Activated naive CD4-positive, alpha-beta T cell (primary cell): ENCODE measurements at places on chromosomes 6 and 20.

GRCh38 chr6:144265061-144265357 is 20.1 kb upstream of the UTRN start:
- DNase-seq: no peak

GRCh38 chr6:22598339-22598738 is 29.0 kb downstream of the HDGFL1 start:
- no peak for DNase-seq

- DNase-seq: no peak
Measured at GRCh38 chr6:137700751-137701477, 166.1 kb upstream of the TNFAIP3 start.

DNA sequence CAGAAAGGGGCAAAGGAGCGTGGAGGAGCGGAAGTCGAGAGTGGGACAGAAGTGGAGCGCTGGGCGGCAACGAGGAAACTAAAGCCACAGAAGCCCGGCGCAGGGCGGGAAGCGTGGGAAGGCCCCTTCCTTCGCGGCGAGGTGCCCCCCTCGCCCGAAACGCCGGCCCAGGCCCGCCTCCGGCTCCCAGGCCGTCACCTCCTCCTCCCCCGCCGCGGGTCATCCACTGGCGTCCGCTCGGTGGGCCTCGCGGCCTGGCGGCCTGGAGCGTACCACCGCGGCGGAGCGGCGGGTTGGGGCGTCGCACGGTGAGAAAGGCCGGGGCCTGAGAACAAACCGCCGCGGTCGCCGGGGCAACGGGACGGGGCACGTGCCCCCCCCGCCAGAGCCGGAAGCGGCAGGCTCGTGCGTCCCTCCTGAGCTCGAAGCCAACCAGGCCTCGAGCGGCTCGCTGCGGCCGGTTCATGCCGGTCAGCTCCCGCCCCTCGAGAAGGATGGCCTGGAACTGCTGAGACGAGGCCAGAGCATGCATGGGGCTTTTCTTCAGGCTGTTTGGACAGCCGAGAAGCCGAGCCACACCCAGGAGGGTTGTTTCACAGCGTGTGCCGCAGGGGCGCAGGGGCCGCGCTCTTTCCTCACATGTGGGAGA is at the start of gene TCP11:
Gene TCP11, minus strand, starts transcription at position 333 of the 649 bp plus-strand sequence. CDS start 469 bp downstream, outside the sequence.
- DNase-seq: no peak

DNA sequence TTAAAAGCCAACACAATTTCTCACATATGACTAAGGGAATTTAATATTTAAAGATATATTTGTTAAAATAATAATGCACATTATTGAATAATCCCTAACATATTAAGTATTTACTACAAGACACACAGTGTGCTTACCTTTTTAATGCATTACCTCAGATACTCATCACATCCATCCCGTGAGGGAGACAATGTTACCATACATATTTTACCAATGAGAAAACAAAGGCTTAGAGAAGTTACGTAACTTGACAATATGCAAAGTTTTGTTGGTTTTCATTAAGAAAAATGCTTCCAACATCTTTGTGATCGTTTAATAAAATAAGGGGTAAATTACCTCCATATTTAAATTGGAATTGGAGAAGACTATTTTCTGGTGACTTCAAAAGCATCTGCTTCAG is 4.3 kb downstream of the IFNGR1 start:
- no peak for DNase-seq

- DNase-seq: no peak
Measured at GRCh38 chr6:9405369-9405768, 970.0 kb upstream of the SLC35B3 start.

DNA sequence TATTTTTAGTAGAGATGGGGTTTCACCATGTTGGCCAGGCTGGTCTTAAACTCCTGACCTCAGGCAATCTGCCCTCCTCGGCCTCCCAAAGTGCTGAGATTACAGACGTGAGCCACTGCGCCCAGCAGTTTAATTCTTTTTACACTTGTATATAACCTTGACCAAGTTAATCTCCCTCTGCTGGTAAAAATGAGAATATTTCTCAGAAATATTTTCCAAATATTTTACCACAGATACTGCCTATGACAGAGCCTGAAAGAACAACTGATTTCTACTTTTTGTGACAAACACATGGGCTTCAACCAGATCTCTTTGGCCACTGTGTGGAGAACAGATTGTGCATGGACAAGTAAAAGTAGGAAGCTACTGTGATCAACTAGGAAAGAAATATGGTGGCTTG is 21.2 kb upstream of the NHSL1 start:
- no peak for DNase-seq

- DNase-seq: no peak
Measured at GRCh38 chr6:28220257-28221133, 4.6 kb upstream of the ZSCAN9 start.

DNA sequence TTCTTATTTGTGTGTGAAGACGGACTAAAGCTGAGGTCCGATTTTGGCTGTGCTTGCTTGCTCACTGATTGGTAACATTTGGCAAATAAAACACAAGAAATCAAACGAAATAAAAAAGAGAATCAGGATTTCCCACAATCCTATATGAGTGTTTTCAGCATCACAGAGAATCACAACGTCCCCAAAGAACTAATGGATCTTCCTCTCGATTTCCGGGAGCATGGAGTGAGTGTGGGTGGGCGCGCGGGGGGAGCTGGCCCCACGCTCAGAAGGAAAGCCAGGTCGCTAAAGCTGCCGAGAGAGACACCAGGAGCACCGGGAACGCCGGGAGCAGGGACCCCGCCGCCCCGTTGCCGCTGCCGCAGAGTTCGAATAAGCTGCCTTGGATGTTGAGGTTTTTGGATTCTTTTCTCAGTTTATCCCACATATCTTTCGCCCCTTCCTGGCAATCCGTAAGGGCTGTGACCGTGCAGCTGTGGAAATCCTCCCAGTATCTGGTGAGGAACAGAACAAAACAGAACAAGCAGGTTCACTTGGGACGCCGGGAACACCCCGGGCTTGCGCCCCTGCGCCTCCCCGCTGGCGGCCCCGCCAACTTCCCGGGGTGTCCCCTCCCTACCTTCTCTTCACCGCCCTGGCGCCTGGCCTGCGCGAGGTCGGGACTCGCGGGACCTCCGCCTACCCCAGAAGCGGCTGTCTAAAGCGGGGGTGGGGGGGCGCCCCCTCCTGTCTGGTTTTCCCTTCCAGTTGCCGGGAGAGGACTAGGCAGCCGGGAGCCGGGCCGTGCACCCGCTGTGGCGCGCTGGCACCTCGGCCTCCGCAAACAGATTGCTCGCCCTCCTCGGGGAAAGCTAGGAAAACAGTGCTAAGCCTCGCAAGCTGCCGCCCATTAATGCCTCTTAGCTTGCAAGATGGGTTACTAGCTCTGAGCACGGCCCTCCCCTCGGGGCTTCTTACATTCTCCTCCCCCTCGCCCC is 7.7 kb downstream of the NRN1 start:
- no peak for DNase-seq

DNA sequence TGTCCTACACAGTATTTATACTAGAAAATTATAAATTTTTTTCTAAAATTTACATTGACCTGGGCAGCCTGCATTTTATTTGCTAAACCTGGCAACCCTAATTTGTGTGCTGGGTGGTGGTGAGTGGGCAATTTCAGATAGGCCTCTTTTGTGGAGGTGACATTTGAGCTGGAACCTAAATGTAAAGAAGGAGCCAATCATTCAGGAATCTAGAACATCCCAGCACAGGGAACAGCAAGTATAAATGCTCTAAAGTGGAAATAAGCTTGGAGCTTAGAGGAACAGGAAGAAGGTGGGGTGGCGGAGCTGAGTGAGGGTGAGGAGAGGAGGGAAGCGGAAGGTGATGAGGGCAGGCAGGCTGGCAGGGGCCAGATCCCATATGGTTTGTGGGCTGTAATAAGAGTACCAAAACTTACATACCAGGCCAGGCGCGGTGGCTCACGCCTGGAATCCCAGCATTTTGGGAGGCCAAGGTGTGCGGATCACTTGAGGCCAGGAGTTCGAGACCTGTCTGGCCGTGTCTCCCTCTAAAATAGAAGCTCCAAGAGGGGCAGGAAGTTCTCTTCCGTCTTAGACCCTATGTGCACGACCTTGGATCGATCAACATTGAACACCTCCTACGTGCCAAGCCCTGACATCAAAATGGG is 549 bp upstream of the CSE1L start:
- no peak for DNase-seq
